ENCODE measurements at places on chromosomes 2 and 18. TPM values are rescaled to one million over a fixed set of nuclear protein-coding genes. Genes with fewer than 3 reads are reported as not detected.

The NT5C1B gene
- not detected for total RNA-seq

The MC2R gene
- not detected for total RNA-seq

The SMCHD1 gene
- total RNA-seq = 357 TPM

The FBLN7 gene
- total RNA-seq = 27.0 TPM

The REG3G gene
- not detected for total RNA-seq

The QPCT gene
- 0.71 TPM for total RNA-seq

The ERFE gene
- total RNA-seq = not detected

The STAMBP gene
- total RNA-seq = 11.3 TPM

The TMEM17 gene
- not detected for total RNA-seq

The DDX18 gene
- total RNA-seq = 177 TPM

The CHRND gene
- not detected for total RNA-seq

The STON1 gene
- 1.3 TPM for total RNA-seq

The CHCHD5 gene
- total RNA-seq = 14.3 TPM

The CAVIN2 gene
- total RNA-seq = 0.14 TPM

The GKN1 gene
- total RNA-seq = not detected

The SCYGR4 gene
- not detected for total RNA-seq

The DIPK1C gene
- total RNA-seq = not detected

The BBS5 gene
- total RNA-seq = 2.1 TPM

The INPP5D gene
- 141 TPM for total RNA-seq

The MBD2 gene
- 73.3 TPM for total RNA-seq

The CD207 gene
- total RNA-seq = not detected

The ST8SIA5 gene
- not detected for total RNA-seq

The OXER1 gene
- total RNA-seq = not detected

The PSMA8 gene
- total RNA-seq = 0.27 TPM

Data from CD4-positive, alpha-beta T cell (primary cell).